ENCODE measurements at places on chromosomes 6 and 20. TPM values are rescaled to one million over a fixed set of nuclear protein-coding genes. Genes with fewer than 3 reads are reported as not detected.

- no peak for DNase-seq
These were observed 92.7 kb downstream of the TRERF1 start for GRCh38 chr6:42359021-42359420.

DNA sequence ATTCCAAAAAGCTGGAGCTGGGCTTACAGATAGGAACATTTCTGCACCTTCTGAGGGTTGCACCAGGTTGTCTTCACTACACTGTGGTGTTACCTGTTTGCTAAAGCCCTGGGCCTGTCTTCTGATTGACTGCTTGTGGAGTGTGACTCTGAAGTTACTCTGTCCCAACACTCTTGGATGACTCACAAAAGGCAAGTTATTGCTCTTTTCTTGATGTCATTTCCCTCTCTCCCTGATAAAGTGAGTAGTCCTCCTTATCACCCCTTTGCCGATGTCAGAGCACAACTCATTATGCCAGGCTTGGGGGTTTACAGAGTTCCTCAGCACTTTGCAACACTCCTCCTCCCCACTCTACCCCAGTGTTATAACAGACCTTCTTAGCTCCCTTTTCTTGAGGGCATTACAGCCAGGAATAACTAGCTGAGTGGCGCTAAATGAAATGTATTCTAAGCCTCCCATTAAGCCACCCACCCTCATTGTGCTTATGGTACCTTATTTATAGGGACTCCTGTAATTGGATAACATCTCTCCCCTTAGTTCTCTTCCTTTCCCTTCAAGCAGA lies 36.1 kb upstream of the NKX2-4 start:
- DNase-seq = no peak

GRCh38 chr6:3755637-3756545 lies 4.4 kb upstream of the PXDC1 start:
- DNase-seq = no peak

PLA2G7 gene
- 0.82 TPM for total RNA-seq

DNA sequence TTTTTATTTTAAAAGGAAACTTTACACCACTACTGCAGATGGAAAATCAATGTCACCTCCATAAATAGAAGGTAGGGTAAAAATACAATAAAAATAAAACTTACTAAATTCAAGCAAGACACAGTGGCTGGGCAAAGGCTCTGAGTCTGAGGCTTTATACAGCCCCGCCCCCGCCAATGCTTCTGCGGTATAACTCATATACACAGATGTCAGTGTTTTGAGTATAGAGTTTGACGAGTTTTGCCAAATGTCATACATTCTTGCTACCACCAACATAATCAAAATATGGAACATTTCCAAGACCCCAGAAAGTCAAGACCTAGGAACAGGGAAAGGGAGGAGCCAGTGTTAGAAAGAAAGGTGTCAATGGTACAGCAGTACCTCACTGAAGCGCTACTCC lies 12.8 kb downstream of the NFATC2 start:
- DNase-seq = peak; percentile 68

GRCh38 chr6:136547336-136547735 lies 2.9 kb downstream of the MAP7 start:
- DNase-seq = peak; percentile 44

Data from tongue (tissue), 3 donors.